ENCODE measurements at places on chromosomes 7 and 10.
A peak's percentile ranks its signal among the peaks of the same experiment; 100 is the strongest.

GRCh38 chr10:110077436-110078130 is 69.8 kb downstream of the ADD3 start:
- DNase-seq, result no peak

DNA sequence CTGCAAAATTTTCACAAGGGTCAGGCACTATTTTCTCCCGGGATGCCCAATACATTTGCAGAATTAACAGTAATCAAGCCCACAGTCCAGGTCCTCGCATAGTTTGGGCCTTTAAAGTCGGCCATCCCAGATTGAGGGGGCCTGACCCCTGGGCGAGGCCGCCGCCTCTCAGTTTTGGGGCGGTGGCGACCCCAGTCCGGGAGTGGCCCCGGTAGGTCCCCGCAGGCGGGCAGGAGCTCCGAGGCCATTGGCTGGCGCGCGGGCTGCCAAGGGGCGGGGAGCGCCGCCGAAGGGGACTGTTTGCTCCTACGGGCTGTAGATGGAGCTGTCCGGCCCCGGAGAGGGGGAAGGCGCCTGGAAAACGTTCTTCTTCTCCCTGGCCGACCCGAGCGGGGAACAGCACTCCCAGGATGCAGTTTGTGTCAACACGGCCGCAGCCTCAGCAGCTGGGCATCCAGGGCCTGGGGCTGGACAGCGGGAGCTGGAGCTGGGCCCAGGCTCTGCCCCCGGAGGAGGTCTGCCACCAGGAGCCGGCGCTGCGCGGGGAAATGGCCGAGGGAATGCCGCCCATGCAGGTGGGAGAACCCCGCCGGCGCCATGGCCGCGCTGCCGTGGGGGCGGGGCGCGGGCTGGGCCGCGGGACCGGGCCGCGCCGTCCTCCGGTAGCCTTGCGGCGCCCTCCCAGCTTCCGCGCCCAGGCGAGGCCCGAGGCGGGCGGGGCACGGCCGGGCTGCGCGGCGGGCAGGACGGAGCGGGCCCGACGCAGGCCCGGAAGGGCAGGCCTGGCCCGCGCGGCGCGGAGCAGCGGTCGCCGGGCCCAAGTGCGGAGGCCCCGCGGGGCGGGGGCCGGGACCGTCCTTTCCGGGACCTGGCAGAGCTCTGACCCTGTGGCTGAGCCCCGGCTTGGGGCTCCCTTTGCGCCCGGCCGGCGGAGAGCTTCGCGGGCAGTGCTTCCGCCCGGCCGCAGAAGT is at the start of gene ZNF282:
Gene ZNF282 (plus strand): TSS at position 367 of the 971 bp plus-strand sequence. CDS start 44 bp downstream, at position 411.
- DNase-seq, result peak; percentile 89

GRCh38 chr10:8829592-8829991 is 775.1 kb downstream of the GATA3 start:
- DNase-seq, result no peak

DNA sequence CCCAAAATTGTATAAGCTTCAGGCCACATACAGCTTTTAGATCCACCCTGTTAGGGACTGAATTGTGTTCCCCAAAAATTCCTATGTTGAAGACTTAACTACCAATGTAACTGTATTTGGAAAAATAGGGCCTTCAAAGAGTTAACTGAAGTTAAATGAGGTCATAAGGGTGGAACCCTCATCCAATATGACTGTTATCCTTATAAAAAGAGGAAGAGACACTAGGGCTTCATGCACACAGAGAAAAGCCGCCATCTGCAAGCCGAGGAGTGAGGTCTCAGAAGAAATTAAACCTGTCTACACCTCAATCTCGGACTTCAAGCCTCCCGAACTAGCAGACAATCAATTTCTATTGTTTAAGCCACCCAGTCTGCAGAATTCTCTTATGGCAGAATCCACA is 317.9 kb upstream of the NFE2L3 start:
- no peak for DNase-seq

GRCh38 chr10:10128387-10128786 is 889.3 kb upstream of the CELF2 start:
- DNase-seq, result no peak

DNA sequence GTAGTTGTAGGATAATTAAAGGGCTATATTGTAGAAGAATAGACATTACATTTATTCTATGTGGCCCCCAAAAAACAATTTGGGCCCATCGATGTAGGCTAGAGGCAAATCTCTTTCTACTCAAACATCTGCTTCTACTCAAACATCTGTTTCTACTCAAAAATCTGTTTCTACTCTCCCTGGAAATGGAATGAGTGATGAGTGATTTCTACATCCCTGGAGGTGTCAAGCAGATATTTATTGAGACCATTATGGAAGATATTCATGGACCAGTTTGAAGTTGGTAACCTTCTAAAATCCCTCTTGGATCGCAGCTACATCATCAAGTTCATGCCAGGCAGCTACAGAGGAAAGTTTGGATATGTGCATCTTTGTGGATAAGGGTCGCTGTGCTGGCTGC is 5.1 kb upstream of the PLPP4 start:
- no peak for DNase-seq

DNA sequence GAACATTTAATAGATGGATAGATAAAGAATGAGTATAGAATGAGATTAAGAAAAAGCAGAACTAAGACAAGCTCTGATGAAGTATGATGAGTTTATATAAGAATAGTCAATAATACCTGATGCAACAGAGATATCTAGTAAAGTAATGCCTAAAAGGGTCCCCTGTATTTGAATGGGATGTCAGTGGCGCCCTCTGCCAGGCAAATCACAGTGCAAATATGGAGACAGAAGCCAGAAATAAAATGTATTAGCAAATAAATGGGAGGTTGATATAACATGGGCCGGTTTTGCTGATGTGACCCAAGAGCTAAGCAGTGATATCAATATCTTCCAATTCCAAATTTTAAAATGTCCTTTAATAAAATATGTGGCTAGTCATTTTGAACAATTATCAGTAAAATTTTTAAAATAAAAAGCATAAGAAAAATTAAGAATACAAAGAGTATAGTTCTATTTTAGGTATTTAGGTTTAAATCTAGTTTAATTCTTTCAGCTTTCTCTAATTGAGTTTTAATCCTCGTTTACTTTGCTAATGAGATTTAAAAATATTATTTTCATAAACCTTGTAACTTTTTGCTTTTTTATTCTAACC is 62.6 kb downstream of the ADK start:
- peak; percentile 35 for DNase-seq

DNA sequence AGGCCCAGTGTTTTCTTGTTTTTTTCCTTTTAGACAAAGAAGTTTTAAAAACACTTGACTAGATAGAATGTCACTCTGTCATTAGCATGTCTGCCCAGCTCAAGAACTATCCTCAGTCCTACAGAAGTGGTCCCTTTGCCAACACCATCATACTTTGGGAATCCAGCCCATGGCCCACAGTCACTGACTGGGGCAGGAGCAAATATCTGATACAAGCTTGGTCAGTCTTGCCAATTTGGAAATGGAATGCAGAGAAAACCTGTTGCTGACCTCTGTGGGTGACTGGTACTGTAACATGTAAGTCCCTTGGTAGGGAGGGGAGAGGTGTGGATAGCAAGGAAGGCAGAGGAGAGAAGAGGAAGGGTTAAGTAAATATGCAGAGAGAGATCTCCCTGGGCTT is 47.8 kb downstream of the IPMK start:
- DNase-seq, result no peak

DNA sequence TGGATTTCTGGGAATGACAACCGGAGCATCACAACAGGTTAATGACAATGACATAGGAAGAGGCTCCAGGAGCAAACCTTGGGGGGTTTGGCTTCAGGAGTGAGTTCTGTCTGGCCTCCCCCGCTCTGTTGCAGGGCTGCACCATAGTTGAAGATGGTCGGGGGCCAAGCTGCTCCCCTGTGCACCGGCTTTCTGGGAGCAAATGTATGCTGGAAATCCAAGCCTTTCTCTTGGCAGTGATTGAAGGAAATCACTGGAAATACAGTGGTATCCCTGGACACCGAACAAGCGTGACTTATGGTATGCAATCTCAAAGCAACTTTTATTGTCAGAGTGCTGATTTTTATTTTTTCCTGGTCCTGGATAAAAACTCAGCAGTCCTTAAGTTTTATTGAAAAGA is 251.9 kb upstream of the ZNF32 start:
- no peak for DNase-seq

DNA sequence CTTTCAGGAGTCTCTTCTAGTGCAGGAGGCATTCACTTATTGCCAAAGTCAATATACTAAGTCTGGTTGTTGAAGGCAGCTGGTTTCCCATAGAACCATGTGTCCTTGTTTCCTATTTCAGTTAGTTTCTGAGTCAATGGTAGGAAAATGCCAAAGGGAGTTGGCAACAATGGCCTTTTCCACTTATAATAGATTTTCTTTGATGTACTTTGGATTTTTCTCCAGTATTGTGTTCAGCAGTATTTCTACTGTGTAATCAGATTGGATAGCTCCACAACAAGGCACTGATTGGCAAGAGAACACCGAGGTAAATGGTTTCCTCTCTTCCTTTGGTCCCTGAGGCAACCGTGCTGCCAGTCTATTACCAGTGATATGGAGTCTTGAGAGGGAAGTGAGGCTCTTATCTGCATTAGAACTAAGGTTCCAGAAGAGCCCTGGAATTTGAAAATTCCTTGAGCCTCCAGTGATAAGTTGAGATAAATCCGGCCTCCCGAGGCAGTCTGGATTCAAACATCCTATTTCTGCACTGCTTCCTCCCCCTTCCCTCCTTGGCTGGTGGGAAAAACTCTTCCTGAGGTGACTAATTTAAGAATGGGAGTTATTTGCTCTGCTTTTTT is 7.9 kb upstream of the SEPTIN7 start:
- DNase-seq, result no peak

- DNase-seq, result no peak
Measured at GRCh38 chr10:86965986-86966654, 2.2 kb upstream of the ADIRF start.

- DNase-seq, result peak; percentile 27
Measured at GRCh38 chr10:118595598-118596425, at the start of gene PRLHR. Gene PRLHR, minus strand, starts transcription at chr10:118595648. Its CDS starts 404 bp downstream, at chr10:118595244.

DNA sequence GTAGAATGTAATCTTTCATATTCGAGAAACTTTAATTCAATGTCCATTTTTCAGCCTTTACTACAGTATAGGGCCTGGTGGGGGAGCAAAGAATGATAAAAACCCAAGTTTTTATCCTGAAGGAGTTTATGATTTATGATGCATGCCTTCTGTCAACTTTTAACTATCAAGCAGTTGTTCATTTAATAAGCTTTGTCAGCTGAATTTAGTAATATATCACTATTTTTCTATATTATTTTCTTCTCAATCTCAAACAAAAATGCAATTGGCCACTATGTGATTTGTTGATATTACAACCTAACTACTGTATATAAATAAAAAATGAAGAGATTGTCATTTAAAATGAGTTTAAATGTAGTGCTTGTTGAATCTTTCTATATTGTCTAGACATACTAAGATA is 2.4 kb downstream of the NUP42 start:
- DNase-seq, result no peak

DNA sequence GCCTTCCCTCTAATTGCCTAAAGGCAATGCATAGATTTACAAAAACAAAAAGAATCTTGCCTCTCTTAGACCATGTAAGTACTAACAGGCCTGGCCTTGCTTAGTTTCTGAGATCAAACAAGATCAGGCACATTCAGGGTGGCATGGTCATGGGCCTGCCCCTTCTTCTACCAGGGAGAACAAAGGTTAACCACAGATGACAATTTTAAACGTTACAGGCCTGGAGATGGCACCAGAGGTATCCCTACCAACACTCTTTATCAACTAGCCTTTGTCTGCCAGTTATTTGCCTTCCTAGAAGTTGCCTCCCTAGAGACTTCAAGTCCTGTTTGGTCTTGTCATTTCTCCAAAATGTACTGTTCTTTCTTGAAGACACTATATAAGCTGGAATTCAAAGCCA is 252.6 kb downstream of the DOCK4 start:
- no peak for DNase-seq

GRCh38 chr10:49389361-49389933 is 6.4 kb downstream of the DRGX start:
- no peak for DNase-seq

Data from HTR-8/SVneo (cell line).